Activated CD4-positive, alpha-beta T cell treated with anti-CD3 and anti-CD28 coated beads, Interleukin-2, amount 10 ng/mL, durations not matched to agents 24 days and 14 days (primary cell): ENCODE measurements at places on chromosomes 1 and 21. TPM values are rescaled to one million over a fixed set of nuclear protein-coding genes. Genes with fewer than 3 reads are reported as not detected.
A peak's percentile ranks its signal among the peaks of the same experiment; 100 is the strongest.

GRCh38 chr1:34928066-34928696 lies 1.3 kb downstream of the DLGAP3 start:
- H3K27me3 ChIP-seq, result peaks cover 71% of the 10 kb centered on the region
- H3K36me3 ChIP-seq, result no peaks in the 10 kb centered on the region
- no peak overlapping the region for H3K27ac ChIP-seq

GRCh38 chr1:180574031-180574713 lies 15.4 kb downstream of the OVAAL start:
- peaks cover 4% of the 10 kb centered on the region for H3K27me3 ChIP-seq
- no peak overlapping the region for H3K4me3 ChIP-seq
- peaks cover 22% of the 10 kb centered on the region for H3K4me1 ChIP-seq
- H3K27ac ChIP-seq, result no peak overlapping the region
- DNase-seq, result no peak
- H3K36me3 ChIP-seq, result peaks cover 7% of the 10 kb centered on the region

GRCh38 chr21:37367336-37367702 lies 746 bp downstream of the DYRK1A start:
- H3K4me3 ChIP-seq, result no peak overlapping the region
- peaks cover 43% of the 10 kb centered on the region for H3K4me1 ChIP-seq
- peak; percentile 79 for DNase-seq
- no peak overlapping the region for H3K27ac ChIP-seq

DNA sequence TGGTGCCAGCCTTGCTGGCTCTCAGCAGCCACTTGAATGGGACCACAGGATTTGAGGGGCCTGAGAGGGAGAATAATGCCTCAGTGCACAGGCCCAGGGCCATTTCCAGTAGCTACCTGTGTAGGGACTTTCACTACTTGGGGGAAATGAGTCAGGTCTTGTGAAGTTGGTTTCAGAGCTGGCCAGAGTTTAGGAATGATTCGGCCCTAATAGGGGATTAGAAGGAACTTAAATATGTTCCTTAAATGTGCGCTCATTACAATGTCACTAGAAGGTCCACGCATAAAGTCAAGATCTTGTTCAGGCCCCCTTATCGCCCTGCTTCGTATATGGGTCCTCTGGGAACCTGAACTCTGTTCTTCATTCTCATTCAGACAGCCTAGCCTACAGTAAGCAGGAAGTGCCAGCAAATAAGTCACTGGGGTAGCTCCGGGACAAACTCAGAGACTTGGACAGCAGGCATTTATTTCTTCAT lies 5.6 kb upstream of the AKR1A1 start:
- H3K36me3 ChIP-seq, result no peaks in the 10 kb centered on the region
- peak overlapping the region; percentile 47 for H3K4me3 ChIP-seq
- no peak overlapping the region for H3K27ac ChIP-seq

- H3K27ac ChIP-seq, result peak overlapping the region; percentile 42
- H3K27me3 ChIP-seq, result no peaks in the 10 kb centered on the region
- H3K4me3 ChIP-seq, result peak overlapping the region; percentile 71
- peaks cover 11% of the 10 kb centered on the region for H3K36me3 ChIP-seq
- DNase-seq, result peak; percentile 79
- peaks cover 55% of the 10 kb centered on the region for H3K4me1 ChIP-seq
Measured at GRCh38 chr1:27527890-27528817, 38.2 kb upstream of the WASF2 start.

DNA sequence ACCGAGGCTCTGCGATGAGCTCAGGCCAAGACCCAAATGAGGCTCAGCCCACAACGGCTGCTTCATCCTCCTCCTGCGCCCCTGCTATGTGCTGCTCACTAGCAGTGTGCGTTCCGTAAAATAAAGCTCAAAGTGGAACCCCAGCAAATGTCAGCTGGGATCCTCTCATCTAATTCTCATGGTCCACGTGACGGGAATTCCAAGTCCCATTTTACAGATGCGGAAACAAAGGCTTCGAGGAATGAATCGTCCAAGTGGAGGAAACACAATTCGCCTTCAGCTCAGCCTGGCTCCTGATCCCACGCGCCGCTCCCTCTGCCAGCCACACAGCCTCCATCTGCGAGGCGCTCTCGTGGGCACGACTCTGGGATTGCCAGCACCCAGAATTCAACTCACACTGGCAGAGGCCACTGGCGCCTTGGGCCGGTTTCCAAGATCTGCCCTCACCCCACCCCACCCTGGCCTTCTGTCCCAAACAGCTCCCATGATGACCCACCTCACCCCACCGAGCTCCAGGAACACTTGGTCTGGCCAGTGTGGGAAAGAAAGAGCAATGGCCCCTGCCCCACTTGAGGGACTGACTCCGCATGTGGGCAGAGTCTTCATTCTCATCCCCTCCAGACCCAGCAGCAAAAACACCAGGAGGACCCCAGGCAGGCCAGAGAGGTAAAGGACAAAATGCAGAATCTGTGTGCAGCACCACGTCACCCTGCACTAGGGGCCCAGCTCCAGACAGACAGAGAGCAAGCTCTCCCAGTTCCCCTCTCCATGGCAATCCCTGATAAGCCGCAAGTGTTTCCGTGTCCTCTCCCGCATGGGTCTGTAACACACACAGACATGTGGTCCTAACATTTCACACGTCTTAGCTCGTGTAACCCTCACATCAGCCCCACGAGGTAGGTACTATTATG lies 10.5 kb downstream of the CASZ1 start:
- no peak overlapping the region for H3K27ac ChIP-seq
- no peaks in the 10 kb centered on the region for H3K4me1 ChIP-seq
- no peaks in the 10 kb centered on the region for H3K36me3 ChIP-seq

DNA sequence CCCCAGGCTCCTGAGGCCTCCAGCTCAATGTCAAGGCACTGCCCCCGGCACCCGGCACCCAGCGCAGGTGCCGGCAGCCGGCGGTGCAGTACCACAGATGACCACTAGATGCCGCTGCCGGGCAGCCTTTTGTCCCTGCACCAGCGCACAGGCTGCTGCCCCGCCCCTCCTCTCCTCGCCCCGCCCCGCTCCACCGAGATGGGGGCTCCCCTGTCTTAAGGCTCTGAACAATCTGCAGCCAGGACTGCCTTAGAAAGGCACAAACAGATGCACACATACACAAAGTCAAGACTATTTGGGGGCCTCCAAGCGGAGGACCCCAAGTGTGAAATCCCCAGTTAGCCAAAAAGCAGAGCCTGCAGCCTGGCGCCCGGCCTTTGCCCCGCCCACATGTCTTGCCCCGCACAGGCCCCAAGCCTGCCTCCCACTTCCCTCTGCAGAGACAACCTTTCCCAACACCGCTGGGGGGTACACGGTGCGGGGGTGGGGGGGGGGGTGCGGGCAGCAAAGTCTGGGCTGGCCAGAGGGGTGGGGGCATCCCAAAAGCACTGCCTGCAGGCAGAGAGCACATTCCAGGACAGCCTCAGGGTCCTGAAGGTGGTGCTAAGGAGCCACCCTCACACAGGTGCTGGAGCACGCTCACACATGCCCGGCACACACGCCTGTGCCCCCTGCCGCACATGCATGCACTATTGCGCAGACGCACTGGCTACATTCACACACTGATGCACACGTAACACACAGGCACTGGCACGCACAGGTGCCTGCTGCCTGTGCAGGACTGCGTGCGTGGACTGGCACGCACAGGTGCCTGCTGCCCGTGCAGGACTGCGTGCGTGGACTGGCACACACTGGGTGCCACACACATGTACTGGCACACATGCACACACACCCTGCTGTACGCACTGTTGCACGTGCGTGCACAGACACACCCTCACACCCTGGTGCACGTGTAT lies 37.1 kb downstream of the ARHGEF16 start:
- no peak overlapping the region for H3K27ac ChIP-seq
- peaks cover 2% of the 10 kb centered on the region for H3K4me1 ChIP-seq
- peak; percentile 95 for DNase-seq

DNA sequence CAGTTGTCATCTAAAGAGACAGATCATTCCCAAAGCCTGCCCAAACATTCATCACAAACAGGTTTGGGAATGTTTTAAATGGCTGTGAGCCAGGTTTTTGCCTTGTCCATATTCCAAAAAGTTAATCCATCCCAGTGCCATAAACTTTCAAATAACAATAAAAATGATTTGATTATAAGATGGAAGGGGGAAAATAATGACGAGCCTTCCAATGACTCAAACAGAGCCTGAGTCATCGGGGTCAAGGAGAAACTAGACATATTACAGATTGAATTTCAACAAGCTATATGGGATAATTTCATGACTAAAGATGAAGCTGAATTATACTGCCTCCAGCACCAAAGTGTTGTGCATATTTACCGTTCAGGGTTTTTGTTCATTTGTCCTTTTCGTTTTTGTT lies 195.8 kb upstream of the PKN2 start:
- no peak overlapping the region for H3K27ac ChIP-seq
- no peaks in the 10 kb centered on the region for H3K4me1 ChIP-seq
- DNase-seq, result no peak
- H3K36me3 ChIP-seq, result no peaks in the 10 kb centered on the region
- H3K4me3 ChIP-seq, result no peak overlapping the region

DNA sequence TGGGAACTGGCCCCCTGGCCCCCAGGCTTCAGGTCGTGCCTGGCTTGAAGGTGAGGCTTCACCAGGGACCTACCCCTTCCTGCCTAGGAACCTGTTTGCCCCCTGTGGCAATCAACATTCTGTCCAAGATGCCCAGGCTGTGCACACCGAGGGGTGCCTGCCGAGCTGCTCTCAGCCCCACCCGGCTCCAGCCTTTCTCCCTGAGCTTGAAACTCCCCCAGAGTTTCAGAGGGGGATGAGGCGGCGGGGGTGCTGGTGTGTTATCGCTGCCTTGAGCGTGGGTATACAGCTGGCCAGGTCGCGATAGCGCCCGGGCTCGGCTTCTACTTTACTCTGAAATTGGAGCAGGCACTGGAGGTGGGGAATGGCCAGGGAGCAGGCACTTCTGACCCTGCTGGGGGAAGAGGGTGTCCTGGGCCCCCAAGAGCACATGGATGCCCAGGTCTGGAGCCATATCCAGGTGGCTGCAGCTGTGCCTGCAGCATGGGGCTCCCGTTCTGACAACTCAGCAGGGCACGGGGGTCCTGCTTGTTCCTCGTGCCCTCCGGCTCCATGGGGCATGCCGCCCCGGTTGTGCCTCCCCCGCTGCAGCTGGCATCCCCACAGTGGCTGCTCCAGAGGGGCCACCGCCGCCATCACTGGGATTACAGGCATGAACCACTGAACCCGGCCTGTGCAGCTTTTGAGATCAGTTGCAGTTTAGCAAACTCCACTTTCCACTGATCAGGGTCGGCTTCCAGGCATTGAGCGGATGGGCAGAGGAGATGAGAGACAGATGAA lies 29.8 kb downstream of the RYR2 start:
- no peaks in the 10 kb centered on the region for H3K27me3 ChIP-seq
- no peak overlapping the region for H3K27ac ChIP-seq
- no peaks in the 10 kb centered on the region for H3K36me3 ChIP-seq
- DNase-seq, result no peak

DNA sequence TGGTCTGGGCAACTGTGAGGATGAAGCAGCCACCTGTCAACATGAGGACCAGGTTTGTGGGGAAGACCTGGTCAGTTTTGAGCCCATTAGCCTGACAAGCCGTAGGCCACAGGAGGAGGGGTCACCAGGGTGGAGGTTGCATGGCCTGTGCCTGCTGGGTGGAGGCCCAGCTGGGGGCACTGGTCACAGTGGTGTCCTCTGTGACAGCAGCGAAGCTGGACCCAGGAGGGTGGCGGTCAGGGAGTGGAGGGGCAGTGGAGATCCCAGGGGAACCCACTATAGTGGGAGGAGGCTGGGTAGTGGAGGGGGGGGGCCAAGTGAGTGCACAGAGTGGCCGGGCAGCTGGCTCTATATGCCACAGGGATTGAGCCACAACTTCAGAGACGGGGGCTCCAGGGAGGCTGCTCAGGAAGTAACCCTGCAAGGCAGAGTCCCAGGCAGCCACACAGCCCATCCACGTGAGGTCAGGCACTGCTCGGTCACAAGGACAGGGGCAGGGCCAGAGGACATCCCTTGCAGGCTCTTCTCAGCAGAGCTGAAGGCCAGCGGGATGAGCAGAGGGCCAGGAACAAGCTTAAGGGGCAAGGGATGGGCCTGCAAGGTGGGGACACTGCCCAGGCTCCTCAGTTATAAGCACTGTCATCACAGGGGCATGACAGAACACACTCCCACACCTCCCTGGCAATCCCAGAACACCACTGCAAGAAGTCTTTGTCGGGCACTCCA lies 2.3 kb upstream of the C1orf35 start:
- DNase-seq, result no peak
- peaks cover 38% of the 10 kb centered on the region for H3K4me1 ChIP-seq
- peaks cover 4% of the 10 kb centered on the region for H3K27me3 ChIP-seq
- H3K27ac ChIP-seq, result no peak overlapping the region
- no peak overlapping the region for H3K4me3 ChIP-seq
- peaks cover 24% of the 10 kb centered on the region for H3K36me3 ChIP-seq

GRCh38 chr1:186055846-186056245 lies 319.2 kb downstream of the TPR start:
- no peaks in the 10 kb centered on the region for H3K36me3 ChIP-seq
- H3K27ac ChIP-seq, result no peak overlapping the region
- H3K4me1 ChIP-seq, result no peaks in the 10 kb centered on the region
- no peak for DNase-seq
- no peak overlapping the region for H3K4me3 ChIP-seq

- no peaks in the 10 kb centered on the region for H3K36me3 ChIP-seq
- H3K4me3 ChIP-seq, result no peak overlapping the region
- peaks cover 19% of the 10 kb centered on the region for H3K27me3 ChIP-seq
- no peak overlapping the region for H3K27ac ChIP-seq
Measured at GRCh38 chr1:23679815-23680214, 11.8 kb upstream of the RPL11 start.

GRCh38 chr1:10607228-10607627 lies 132.5 kb downstream of the PEX14 start:
- H3K27me3 ChIP-seq, result no peaks in the 10 kb centered on the region
- no peak for DNase-seq
- no peak overlapping the region for H3K4me3 ChIP-seq
- no peaks in the 10 kb centered on the region for H3K4me1 ChIP-seq
- no peak overlapping the region for H3K27ac ChIP-seq

GRCh38 chr1:224730965-224731364 lies 114.8 kb downstream of the CNIH3 start:
- peaks cover 21% of the 10 kb centered on the region for H3K4me1 ChIP-seq
- DNase-seq, result no peak
- no peaks in the 10 kb centered on the region for H3K27me3 ChIP-seq
- H3K27ac ChIP-seq, result no peak overlapping the region

GRCh38 chr1:56061824-56062223 lies 517.5 kb downstream of the PLPP3 start:
- H3K36me3 ChIP-seq, result no peaks in the 10 kb centered on the region
- DNase-seq, result no peak

DNA sequence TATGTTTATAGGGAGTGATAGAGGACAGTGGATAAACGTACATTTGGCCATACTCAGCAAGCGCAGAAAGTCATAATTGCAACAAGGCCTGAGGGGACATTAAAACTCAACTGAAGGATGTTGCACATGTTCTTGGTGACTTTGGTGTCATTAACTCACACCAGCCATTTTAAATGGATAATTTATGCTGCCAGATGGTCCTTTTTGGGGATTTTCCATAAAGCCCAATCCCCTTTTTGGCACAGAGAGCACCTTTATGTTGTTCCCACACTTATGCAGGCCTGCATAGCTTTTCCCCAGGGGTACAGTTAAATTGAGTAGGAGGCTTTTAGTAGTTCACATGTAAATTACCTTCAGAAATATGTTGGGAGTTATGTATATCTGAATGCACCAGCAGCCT lies 279.6 kb downstream of the NFIA start:
- H3K4me1 ChIP-seq, result no peaks in the 10 kb centered on the region
- peaks cover 3% of the 10 kb centered on the region for H3K27me3 ChIP-seq
- DNase-seq, result no peak
- no peaks in the 10 kb centered on the region for H3K36me3 ChIP-seq
- H3K4me3 ChIP-seq, result no peak overlapping the region

PTGS2 gene
- 1.1 TPM in 2 replicates for total RNA-seq

CFHR3 gene
- not detected in 2 replicates for total RNA-seq

CHODL gene
- total RNA-seq, result not detected in 2 replicates

TTC39A gene
- 0.12 and 0.28 TPM in 2 replicates for total RNA-seq

SPRR2F gene
- not detected in 2 replicates for total RNA-seq

USH2A gene
- not detected in 2 replicates for total RNA-seq

HTR6 gene
- not detected in 2 replicates for total RNA-seq
